ENCODE measurements at places on chromosomes 11 and 22.

DNA sequence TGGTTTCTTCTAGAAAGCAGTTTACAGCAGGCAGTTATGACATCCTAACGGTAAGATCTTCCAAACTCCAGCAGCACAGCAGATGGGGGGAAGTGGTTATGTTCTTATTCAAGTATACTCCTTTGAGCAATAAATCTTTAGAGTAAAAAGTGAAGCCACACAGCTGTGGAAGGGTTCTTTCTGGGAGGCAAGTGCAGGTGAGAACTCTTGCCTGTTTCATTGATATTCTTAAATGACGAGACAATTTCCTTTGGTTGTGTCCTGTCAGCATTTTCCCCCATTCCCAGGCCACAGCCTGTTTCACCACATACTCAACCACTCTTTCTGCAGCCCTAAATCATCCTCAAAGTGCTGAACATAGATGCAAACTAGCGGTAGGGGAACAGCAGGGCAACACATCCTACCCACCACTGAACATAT, 207.3 kb upstream of the MTNR1B start:
- DNase-seq = no peak

DNA sequence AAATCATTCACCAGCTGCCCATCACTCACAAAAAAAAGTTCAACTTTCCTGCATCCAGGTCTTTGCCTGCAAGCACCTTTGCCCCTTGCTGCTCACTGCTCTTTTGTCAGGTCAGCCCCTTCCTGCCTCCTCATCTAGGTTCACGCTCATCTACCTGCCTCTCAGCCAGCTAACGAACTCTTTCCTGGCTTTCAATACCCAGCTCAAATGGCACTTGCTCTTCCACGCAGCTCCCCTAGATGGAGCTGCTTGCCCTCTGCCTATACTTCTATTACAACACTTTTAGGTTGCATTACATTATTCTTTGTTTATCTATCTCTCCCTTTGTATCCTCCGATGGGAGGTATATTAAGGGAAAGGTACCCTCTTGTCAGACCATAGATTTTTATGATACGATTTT, 78.9 kb upstream of the TBCEL start:
- DNase-seq = no peak

- DNase-seq = no peak
These were observed 54.0 kb downstream of the TNRC6B start for GRCh38 chr22:40231618-40232313.

- no peak for DNase-seq
These were observed 12.8 kb downstream of the UFD1 start for GRCh38 chr22:19466126-19466716.

- DNase-seq = peak; percentile 88
These were observed 43.6 kb downstream of the CACNG2 start for GRCh38 chr22:36659762-36660509.

GRCh38 chr11:811446-812245, 1.9 kb downstream of the RPLP2 start:
- no peak for DNase-seq

- DNase-seq = no peak
These were observed 906.9 kb upstream of the RAG2 start for GRCh38 chr11:37504921-37505320.

DNA sequence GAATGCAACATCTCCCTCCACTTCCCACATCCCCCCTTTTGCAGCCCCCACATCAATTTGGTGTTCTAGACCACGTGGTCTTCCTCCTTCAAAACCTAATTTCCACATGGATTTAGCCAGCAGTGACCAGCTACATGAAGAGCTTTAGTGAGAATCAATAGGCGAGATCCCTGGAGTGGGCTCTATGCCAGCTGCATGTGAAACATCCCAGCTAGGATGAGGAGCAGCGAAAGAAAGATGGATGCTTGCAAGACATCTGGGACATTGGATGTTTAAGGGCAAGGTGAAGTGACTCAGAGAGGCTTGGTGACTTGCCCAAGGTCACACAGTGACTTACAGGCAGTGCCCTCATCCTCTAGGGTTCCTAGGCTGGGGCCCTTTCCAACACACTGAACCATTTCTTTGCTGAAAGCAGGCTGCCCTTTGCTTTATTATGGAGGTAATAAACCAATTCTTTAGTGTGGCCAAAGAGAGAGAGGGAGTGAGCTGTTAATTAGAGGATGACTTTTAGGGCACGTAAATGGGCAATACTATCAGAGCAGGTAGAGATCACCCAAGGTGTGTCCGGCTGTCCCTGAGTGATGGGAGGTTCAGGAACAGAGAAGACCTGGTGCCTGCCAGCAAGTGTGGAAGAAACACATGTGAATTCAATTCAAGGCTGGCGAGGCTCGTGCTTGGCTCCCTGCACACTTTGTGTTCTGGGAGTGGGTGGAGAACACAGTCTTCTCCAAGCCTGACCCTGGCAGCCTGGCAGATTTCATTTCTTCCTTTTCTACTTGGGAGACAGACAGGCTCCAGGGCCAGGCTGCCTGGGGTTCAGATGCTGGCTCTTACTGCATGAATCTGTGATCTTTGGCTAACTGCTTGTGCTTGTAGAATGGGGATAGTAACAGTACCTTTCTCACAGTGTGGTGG, 24.0 kb downstream of the TSPAN18 start:
- DNase-seq = no peak

GRCh38 chr11:134800130-134800529, 388.1 kb upstream of the B3GAT1 start:
- no peak for DNase-seq

DNA sequence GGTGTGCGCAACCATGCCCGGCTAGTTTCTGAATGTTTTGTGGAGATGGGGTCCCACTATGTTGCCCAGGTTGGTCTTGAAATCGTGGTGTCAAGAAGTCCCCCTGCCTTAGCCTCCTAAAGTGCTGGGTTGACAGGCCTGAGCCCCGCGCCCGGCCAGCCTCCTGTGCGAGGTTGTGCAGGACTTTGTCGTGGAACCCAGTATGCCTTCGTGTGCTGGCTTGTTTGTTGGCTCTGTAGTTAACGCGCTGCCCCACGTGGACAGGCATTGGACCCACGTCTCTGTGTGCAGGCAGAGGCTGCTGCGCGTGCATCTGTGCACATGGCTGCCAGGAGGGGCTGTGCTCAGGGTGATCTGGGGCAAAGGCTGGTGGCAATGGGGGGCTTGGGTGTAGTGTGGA, 33.9 kb upstream of the ZNF195 start:
- no peak for DNase-seq

- DNase-seq = no peak
These were observed 24.2 kb downstream of the KREMEN1 start for GRCh38 chr22:29096736-29097669.

DNA sequence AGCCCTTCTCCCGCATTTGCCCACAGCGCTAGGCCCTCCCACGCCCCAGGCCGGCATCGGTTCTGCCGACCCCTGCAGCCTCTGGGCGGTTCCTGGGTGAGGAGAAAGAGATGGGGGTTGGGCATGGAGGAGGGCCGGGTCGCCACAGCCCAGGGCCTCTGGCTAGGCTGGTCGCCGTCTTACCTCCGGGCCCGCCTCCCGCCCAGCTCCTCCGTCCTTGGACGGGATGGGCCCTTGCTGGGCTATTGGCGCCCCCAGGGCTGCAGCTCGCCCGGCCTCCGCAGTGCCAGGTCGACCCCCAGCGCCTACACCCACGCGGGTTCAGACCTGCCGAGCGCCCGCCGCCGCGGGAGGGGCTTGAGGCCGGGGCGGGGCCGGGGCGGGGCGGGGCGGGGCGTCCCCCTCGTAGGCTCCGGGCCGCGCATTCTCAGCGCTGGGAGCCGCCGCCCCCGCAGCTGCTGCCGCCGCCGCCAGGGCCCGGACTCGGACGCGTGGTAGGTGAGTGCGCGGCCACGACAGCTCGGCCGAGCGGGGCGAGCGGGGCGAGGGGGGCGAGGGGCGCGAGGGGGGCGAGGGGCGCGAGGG, at the start of gene CD151:
Gene CD151, plus strand, starts transcription at position 424 of the 585 bp plus-strand sequence. CDS start 3,118 bp downstream, outside the sequence.
- peak; percentile 54 for DNase-seq

DNA sequence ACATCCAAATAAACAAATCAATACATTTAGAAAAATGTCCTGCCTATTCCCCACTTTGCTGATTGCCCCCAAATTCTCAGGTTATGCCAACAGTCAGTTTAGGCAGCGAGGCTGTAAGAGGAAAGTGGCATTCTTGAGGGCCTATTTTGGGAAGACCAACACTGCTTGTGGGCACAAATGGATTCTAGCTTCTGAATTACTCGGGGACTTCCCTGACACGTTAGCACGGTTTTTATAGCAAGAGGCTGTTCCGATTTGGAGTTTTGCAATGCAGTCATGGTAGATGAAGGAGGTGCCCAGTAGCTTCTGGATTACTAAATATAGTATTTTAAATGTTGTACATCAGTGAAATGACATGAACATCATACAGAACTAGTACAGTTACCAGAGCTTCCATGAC, 13.1 kb downstream of the RCN1 start:
- no peak for DNase-seq

DNA sequence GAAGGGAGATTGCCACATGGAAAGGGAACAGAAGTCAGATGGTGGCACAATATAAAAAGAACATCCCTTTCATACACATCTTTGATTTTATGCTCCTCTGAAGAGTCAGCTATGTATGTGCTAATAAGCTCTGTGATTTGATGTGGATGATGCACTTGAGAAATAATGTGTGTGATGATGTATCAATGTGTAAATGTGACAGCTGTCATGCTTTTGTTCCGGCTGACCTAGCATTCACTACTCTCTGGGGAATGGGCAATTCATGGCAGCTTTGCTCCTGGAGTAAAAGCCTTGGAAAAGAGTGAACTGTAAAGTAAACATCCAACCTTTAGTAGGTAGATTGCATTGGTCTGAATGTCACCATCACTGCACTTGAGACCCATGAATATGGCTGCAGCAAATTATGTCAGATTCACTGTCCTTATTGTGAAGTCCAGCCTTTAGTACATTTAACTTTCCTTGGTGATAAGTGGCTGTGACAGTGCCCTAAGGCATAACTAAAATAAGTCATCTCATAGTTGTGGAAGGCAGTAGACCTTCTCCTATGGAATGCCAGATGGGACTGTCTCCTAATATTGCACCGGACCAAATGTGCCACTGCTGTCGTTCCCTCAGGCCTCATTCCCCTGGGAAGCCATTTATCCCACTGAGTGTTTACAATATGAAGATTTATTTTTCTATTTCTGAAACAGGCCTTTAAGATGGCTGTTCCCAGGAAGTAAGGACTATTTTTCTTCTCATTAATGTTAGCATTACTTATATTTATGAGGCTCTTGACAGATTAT, 178.2 kb upstream of the CCDC90B start:
- DNase-seq = no peak

DNA sequence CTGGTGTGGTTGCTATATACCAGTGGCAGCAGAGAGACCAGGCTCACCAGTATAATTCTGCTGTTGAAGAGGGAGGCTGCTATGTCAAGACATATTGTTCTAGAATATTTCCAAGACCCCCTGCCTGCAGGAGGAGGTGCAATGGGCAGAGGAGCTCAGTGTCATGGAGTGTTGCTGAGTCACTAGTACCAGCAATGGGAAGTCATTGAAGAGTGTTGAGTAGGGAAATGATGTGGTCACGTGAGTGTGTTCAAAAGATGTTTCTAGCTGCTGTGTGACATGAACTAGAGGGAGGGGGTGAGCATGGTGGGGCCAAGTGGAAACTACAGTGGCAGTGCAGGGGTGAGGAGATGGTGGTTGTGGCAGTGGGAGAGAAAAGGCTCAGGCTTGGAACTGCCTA, 76.3 kb upstream of the BIRC3 start:
- no peak for DNase-seq

DNA sequence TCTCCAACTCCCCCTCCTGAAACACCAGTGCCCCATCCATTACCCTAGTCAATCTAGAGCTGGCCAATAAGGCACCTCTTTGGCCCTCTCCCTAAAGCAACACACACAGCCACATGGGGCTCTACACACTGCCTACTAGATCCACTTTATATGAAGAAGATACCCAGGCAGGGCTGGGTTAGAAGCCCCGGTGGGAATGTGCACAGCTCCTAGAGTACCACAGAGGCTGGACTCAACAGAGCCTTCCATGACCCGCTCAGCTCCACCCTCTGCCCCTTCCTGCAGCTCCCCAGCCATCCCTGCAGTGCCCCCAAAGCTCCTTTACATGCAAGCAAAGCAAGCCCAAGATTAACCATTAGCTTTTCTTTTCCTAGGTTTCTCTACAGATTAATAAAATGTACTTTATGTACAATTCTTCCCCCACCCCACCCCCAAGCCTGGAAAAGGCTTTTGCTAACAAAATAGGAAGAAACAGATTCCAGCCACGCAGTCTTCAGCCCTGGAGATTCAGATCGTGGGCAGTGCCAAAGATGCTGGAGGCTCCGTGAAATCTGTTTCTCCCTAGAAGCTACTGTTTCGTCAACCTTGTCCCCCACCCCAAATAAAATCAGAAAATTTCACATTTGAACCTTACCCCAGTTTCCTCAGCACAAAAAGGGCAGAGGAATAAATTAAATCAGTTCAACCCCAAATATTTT, 51.8 kb downstream of the IGSF9B start:
- DNase-seq = no peak

- no peak for DNase-seq
These were observed 927.9 kb downstream of the OPCML start for GRCh38 chr11:132604431-132604830.
